ENCODE measurements at places on chromosomes 12 and 14.

- H3K4me3 ChIP-seq = no peak overlapping the region
- DNase-seq = no peak
- H3K27me3 ChIP-seq = no peaks in the 10 kb centered on the region
- H3K27ac ChIP-seq = no peak overlapping the region
- no peaks in the 10 kb centered on the region for H3K36me3 ChIP-seq
These were observed 25.1 kb downstream of the ANKS1B start for GRCh38 chr12:99959549-99960170.

DNA sequence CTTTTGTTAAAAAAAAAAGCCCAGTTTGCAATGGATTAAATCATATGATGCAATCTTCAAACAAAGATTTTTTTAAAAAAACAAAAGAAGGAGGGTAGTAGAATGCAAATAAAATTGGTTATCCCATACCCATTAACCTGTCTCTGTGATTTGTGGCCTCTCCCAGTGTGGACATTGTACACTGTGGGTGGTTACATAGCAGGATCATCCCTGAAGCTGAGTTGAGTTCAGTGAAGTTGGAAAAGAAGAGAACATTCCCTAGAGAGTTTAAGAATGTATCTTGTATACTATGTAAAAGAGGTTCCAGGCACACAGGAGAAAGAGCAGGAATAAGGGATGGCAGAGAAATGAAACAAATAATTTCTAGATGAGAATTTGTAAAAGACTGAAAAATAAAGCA is 142.4 kb upstream of the SLC16A7 start:
- H3K36me3 ChIP-seq = no peaks in the 10 kb centered on the region
- no peaks in the 10 kb centered on the region for H3K4me1 ChIP-seq
- H3K27me3 ChIP-seq = no peaks in the 10 kb centered on the region
- no peak for DNase-seq

DNA sequence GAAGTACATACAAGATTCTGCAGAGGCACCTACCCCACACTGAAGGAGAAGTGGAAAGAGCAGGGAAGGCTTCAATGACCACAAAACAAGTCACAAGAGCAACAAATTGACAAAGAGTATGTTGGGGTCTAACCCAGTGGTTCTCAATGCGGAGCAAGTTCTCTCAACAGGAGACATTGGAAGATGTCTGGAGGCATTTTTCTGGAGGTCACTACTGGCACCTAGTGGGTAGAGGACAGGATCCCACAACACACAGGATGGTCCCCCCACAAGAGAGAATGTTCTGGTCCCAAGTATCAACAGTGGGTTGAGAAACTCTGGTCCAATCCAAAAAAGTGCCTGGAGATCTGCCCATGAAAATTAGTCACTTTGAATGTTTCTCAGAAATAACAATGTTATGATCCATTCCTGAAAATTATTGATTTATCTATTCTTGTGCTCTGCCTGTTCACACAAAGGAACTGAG is 3.4 kb downstream of the SSH1 start:
- peaks cover 20% of the 10 kb centered on the region for H3K4me1 ChIP-seq
- no peak overlapping the region for H3K4me3 ChIP-seq
- H3K36me3 ChIP-seq = peaks cover 2% of the 10 kb centered on the region
- DNase-seq = no peak

DNA sequence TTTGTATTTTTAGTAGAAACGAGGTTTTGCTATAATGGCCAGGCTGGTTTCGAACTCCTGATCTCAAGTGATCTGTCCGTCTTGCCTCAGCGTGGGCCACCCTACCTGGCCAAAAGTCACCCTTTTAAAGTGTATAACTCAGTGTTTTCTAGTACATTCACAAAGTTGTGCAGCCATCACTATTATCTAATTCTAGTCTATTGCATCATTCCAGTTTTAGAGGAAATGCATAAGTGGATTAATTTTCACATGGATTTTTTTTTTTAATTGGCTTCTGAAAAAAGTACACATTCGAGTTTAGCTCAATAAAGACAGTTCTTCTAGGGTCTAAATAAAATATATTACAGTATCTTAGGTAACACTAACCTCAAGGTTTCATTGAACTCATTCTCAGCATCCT is 3.7 kb downstream of the DEPDC4 start:
- no peak for DNase-seq
- H3K4me3 ChIP-seq = no peak overlapping the region
- H3K27ac ChIP-seq = no peak overlapping the region
- H3K4me1 ChIP-seq = peaks cover 4% of the 10 kb centered on the region

GRCh38 chr12:117208811-117209455 is 18.7 kb upstream of the FBXO21 start:
- H3K27ac ChIP-seq = no peak overlapping the region
- no peak for DNase-seq
- no peaks in the 10 kb centered on the region for H3K27me3 ChIP-seq

GRCh38 chr14:54366736-54367735 is 29.8 kb upstream of the CDKN3 start:
- no peak overlapping the region for H3K4me3 ChIP-seq
- H3K4me1 ChIP-seq = no peaks in the 10 kb centered on the region
- DNase-seq = no peak
- H3K27me3 ChIP-seq = no peaks in the 10 kb centered on the region

GRCh38 chr12:29208060-29208459 is 59.0 kb downstream of the FAR2 start:
- H3K27ac ChIP-seq = no peak overlapping the region
- no peaks in the 10 kb centered on the region for H3K27me3 ChIP-seq
- no peaks in the 10 kb centered on the region for H3K4me1 ChIP-seq
- no peaks in the 10 kb centered on the region for H3K36me3 ChIP-seq
- H3K4me3 ChIP-seq = no peak overlapping the region
